ENCODE measurements at places on chromosomes 7 and 10.

- no peak for DNase-seq
Measured at GRCh38 chr7:102934701-102935100, 21.9 kb downstream of the LRRC17 start.

DNA sequence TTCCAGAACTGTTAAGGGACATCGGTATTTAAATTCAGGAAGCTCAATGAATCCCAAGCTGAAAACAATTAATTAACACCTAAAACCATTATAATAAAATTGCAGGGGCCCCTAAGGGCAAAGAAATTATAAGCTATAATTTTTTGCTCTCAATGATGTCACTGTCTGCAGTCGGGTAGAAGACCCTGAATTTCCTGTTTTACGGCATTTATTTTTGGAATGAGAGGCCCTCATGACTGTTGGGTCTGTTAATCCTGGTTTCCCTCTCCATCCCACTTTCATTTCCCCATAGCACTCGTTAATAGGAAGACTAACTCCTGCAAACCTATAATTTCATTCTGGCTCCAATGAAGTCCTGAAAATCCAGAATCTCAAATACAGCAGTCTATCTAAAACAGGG lies 25.8 kb upstream of the GPR37 start:
- DNase-seq: no peak

DNA sequence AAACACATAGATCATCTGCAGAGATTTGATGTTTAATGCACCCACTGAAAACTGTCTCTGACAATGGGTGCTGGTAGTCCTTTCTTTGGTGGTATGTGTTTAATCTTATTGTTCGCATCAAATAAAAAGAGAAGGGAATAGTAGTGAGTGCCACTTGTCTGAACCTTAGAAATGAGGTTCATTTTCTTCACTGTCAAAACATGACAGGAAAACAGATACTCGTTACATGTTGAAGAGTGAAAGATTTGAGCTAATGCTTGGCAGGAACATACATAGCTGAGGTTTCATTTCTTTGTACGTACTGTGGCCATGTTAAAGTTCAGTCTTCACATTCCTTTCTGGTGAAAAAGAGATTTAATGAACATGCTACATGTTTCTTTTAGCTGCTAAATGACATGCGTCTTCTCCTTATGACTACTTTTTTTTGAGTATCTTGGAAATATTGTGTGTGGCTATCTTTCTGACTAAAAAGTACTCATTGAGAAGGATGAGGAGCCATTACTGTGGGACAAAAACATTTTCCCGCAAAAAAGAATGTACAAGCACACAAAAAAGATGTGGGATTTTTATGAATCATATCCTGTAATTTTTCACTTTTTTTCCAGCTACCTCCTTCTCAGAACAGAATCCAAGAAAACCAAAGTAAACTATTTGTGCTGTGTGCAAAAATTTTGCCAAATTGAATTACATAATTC lies 108.0 kb downstream of the TWIST1 start:
- DNase-seq: no peak

DNA sequence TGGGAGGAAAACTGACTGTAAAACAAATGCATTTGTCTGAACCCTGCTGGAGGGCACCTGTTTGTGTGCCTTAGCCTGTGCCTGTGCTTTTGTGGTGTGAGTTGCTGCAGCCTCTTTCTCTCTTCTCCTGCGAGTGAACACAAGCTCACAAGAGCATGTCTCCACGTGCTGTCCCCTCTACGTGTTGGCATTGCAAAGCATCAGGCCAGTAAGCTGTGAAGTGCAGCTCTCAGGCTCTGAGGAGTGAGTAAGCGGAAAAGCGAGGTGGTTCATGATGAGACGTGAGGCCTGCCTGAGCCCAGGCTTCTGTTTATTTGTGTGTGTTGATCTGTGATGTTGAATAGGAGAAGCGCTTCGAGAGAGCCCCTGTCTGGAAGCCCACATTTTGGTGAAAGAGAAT lies 85.6 kb upstream of the PDCD4 start:
- DNase-seq: no peak

Measured in stimulated activated CD8-positive, alpha-beta memory T cell treated with anti-CD3 and anti-CD28 coated beads, Interleukin-7, amount 100 ng/mL, for 48 hours (primary cell).